ENCODE measurements at places on chromosomes 4 and X.

DNA sequence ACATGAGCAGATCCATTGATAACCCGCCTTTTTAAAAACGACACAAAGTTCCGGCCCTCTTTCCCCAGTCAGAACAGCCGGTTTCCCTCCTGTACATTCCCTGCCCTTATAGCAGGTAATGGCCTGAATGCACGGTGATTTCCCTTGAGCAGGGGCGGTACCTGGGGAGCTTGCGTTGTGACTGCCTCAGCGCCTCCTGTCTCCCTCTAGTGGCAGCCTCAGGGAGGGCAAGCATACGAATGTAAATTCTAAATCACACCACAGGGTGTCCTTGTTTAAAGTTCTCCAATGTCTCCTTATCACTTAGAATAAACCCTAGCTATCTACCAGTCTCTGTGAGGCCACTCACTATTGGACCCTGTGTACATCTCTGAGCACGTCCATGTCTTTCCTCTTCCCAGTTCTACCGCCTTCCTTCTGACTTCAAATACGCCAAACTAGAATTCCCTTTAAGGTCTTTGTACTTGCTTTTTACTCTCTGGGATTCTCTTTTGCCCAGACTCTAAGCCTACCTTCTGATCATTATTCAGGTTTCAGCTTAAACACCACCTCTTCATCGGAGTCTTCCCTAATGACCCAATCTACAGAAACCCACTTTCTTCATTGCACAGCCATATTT is 18.4 kb upstream of the LDB2 start:
- DNase-seq = peak; percentile 68

DNA sequence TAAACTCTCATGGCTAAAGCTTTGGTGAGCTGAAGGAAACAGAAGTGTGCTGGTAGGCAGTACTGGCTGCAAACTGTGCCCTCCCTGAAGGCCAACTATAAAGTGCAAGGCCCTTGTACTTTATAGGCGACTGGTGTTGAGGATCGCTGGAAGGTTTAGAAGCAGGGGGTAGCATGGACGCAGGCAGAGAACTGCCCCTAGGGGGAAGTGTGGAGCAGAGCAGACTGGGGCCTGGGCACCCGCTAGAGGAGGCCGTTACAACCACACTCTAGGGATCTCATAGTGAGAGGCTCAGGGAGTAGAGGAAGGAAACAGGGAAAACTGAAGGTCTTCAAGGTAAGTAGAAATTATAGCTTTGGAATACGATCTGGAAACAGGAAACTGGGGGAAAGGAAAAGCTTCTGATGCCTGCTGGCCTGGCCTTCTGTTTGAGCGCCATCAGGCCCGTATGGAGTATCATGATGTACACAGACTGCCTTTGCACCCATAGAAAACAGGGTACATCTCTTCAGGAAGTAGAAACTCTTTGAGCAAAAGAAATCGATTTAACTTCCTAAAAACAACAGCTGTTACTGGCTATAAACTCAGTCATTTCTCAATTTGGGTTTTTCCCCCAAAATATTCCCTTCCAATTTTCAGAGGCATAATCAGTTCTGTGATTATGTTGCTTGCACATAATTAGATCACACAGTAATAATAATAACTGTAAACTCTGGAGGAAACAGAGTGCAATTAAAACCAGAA is 23.9 kb upstream of the TMSB4X start:
- no peak for DNase-seq

DNA sequence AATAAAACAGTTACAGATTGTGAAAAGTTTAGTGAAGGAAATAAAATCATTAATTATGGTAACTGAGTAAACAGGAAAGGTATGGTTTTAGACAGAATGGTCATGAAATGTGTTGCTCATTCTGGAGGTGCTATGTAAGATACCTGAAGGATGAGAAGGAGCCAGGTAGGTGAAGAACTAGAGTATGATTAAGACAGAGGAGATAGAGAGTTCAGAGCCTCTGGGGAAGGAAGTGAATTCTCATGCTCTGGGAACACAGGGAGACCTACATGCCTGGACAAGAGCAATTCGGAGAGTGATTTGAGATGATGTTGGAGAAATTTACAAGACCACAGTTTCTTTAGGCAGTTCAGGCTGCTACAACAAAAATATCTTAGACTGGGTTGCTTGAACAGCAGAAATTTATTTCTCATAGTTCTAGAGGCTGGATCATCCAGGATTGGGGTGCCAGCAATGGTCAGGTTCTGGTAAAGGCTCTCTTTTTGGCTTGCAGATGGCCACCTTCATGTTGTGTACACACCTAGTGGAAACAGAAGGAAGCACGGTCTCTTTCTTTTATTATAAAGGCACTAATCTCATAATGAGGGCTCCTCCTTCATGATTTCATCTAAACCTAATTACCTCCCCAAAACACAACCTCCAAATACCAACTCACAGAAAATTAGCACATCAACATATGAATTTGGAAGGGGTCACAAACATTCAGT is 1416.1 kb downstream of the PCDH7 start:
- no peak for DNase-seq

- no peak for DNase-seq
Measured at GRCh38 chrX:46710927-46711623, 47.8 kb downstream of the SLC9A7 start.

DNA sequence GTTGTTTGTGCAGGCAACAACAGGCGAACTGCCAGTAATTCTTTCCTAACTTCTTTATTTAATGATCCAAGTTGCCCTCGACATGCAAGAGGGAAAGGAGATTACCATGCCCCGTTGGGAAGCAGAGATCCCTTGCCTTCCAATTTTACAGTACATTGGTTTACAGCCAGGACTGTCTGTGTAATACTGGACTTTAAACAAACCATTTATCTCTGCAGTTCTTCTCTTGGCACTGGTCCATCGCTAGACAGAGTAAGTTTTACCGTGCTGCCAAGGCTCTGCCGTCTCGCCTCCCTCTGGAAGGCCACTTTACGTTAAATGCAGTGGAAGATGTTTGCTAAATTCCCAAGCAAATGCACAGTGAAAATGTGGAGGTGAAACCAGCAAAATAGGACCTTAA is 660.3 kb upstream of the PRKX start:
- DNase-seq = no peak

DNA sequence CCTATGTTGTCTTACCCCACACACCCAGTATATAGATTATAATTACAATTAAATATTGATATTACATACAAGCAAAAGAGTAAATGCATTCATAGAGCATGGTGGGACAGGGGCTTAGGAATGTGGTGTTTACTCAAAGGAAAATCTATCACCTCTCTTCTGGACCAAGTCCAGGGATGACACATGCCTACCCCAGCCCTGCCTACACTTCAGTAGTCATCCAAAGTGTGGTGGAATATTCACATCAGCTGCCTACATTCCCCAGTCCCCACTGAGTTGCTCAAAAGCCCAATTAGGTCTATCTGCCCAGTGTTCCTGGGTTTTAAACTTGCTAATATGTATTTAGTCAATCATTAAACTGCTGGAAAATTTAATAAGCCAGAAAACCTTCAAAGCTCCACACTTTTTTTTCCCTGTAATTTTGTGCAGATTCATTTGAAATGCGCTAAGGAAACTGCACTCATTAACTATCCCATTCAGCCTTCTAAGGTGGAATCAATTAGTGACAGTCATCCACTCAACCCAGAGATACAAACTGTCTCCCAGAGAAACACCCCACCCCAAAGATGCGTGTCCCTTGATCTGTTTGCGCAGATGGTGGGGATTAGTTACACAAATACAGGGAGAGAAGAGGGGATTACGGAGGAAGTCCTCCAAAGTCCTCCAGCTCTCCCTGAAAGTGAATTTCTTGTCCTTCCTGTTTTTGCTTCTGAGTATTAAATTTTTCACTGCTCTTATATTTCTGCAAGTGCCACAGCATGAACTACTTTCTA is 91.7 kb upstream of the KDR start:
- DNase-seq = no peak

DNA sequence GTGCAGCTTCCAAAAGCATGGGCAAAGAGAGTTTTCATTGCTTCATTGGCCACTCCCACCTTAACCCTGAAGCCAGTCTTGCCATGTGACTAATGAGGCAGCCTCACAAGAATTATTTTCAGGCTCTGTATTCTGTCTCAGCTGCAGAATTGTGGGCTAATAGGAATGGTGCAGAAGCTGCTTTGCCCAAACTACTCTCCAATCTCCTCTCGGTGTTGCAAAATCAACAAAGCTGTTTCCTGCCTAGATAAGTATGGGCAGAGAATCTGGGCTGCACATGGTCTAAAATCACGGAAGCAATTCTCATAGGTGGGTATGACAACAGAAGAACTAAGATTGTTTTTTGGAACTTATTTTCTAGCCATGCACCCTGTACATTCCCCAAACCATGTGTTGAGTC is 31.4 kb downstream of the PPP1R2C start:
- no peak for DNase-seq

- DNase-seq = no peak
Measured at GRCh38 chrX:18146954-18147353, 73.7 kb downstream of the BEND2 start.

GRCh38 chr4:23373261-23373660 is 516.6 kb downstream of the PPARGC1A start:
- peak; percentile 20 for DNase-seq

DNA sequence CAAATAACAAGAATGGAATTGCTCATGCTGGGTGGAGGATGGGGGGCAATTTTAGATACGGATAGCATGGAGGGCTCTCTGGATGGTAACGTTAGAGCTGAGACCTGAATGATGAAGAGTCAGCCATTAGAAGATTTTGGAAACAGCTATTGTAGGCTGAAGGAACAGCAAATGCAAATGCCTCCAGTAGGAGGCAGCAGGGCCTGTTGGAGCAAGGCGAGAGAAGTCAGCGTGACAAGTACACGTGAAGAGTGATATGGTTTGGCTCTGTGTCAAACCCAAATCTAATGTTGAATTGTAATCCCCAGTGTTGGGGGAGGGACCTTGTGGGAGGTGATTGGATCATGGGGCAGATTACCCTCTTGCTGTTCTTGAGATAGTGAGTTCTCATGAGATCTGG is 59.3 kb upstream of the SOD3 start:
- no peak for DNase-seq

GRCh38 chrX:149682031-149682430 is 29.8 kb upstream of the MAGEA11 start:
- no peak for DNase-seq

- no peak for DNase-seq
Measured at GRCh38 chr4:76758290-76758882, 139.6 kb downstream of the SOWAHB start.

GRCh38 chrX:129749069-129749468 is 10.3 kb downstream of the XPNPEP2 start:
- DNase-seq = no peak

DNA sequence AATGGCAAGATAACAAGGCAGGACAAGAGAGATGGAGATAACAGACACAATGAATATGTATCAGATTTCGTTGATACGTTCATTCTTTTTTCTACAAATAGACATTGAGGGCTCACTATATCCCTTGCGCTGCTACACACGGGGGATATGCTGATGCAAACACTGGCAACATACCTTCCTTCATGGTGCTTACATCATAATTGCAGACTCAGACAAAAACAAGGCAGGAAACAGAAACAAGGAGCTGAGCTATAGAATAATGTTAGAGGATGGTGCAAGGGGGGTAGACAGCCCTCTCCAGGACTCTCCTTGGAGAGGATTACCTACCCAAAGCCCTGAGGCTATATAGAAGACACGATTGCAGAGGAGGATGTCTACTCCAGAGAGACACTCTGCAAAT is 1069.5 kb downstream of the DMD start:
- DNase-seq = no peak

DNA sequence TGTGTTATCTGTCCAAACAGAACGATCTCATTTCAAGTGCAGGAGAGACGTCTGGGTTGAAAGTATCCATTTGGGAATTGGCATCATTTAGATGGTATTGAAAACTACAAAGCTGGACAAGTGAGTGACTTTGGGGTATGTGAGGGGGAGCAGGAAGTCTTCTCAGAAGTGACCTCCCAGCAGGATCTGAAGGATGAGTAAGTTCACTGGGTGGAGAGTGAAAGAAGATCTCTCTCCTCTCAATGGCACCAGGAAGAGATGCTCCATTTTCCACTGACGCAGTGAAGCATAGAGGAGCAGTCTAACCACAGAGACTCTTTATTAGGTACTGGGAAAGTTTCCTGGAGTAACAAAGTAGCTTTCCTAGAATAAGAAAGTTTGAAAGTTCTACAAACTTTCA is 161.0 kb downstream of the CPE start:
- DNase-seq = no peak

Measured in activated T-cell treated with anti-CD3 and anti-CD28 coated beads for 24 hours (primary cell).